ENCODE measurements at places on chromosomes 6 and 20.
A peak's percentile ranks its signal among the peaks of the same experiment; 100 is the strongest.

- DNase-seq, result no peak
Observed at GRCh38 chr6:116550796-116551195, 2.8 kb upstream of the CALHM4 start.

- DNase-seq, result no peak
Observed at GRCh38 chr6:4299476-4299875, 164.1 kb upstream of the ECI2 start.

GRCh38 chr6:31122791-31123706, 2.8 kb upstream of the CDSN start:
- peak; percentile 84 for DNase-seq

GRCh38 chr6:44951253-44951747, 376.8 kb upstream of the RUNX2 start:
- DNase-seq, result no peak

DNA sequence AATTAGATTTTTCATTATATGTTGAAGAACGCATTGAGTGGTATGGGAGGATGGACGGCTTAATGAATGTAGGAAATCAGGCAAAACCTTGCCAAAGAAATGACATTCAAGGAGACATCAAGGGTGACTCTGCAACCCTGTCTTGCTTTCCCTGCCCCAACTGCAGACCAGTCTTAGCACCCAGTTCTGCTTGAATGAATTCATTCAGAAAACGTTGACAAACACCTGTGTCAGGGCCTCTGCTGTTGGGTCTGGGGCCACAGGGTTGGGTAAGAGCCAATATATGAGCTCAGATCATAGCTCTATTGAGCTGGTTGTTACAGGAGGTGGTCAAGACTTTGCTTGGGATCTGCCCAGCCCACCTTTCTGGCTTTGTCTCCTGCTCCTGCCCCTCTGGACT, 7.7 kb upstream of the ASXL1 start:
- no peak for DNase-seq

- no peak for DNase-seq
Observed at GRCh38 chr6:80446454-80447045, 340.1 kb downstream of the BCKDHB start.

DNA sequence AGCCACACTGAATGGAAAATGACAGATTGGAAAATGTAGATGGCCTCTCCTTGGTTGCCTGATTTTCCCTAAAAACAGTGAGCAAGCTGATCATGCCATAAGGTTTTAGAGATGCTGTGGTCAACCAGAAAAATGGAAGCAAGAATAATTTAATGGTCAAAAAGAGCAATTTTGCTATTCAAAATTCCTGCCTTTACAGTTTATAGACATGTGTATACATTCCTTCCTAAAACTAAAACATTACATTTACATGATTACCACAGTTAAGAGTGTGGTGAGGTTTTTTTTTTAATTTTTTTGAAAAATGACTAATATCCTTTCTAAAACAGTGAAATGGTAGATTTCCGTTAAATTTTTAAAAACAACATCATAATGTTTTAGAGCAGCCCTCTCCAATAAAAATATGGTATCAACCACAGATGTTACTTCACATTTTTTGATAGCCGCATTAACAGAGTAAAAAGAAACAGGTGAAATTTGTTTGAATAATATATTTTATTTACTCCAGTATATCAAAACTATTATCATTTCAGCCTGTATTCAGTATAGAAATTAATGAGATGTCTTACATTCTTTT, 407.0 kb upstream of the SOX4 start:
- DNase-seq, result no peak

DNA sequence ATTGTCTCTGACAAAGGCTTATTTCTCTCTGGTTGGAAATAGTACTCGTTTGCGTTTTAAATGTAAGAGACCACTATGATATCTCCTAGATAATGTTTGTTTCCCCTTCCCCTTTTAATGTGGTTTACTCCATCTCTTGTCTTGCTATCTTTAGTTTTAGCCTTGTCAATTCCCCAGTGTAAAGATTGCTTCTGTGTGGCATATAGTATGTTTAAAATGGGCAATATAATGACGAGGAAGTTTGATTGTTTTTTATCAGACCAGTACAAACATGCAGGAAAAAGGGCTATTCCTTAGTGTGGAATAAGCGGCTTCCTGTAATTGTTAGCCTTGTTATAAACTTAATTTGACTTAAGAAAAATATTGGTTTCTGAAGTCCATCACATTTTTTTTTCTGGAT, 3.1 kb downstream of the QKI start:
- no peak for DNase-seq

DNA sequence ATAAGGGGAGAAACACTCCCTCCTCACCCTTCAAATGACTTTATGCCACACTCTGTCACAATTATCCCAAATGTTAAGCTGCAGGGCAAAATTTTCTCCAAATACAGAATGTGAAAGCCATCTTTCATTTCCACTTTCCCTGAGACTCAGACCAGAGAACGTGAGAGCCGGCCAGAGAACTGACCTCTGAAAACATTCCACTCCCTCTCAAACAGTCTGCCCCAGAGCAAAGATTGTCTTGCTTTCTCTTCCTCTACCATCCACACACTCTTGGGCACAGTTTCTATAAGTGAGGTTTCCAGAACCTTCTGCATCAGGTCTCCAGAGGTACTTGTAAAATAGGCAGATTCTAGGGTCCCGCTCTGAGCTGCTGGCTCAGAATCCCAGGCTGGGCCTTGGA, 278.1 kb downstream of the FRK start:
- no peak for DNase-seq

DNA sequence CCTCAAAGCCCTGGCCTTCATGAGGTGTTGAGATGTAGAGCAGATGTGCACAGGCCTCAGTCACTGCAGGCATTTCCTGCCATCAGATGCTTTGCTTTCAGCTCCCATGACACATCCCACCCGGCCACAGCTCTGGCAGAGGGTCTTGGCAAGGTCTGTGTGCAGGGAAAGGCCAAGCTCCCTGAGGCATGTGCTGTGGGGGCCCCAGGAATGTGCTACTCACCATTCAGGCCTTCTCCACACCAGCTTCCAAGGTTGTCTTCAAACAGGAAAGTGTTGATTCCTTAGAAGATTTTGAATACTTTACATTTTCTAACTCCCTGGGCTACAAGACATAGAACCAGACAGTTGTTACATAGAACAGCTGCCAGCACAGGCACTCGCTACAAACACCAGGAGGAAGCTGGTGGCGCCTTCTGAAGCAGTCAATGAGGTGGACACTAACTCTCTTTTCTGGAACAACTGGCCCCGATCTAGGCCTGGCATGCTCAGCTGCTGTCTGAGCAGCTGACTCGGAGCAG, 27.8 kb downstream of the CASS4 start:
- DNase-seq, result peak; percentile 80

DNA sequence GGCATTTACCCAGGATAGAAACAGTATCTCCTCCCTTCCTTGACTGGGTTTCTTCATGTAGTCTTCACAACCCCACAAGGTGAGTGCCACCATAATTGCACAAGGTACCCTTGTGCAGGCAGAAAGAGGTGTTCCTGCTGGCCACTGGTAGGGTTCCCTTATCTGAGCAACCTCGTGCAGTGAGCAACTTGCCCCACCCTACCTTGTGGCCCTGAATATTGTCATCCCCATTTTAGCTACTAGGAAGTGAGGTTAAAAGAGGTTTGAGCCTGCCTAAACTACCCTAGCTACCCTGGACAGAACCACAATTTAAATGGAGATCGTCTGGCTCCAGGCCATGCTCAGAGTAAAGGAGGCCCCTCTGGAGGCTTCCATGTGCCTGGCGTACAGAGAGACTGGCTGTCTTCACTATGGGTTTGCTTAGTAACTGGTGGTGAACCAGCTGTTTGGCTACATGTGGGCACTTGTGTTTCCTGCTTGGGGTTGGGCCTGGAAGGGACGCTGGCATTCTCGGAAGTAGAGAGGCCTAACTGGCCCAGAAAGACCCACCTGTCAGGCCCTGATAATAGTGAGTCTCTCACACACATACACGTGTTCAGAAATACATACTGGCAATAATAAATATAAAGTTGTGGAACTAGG, 148.8 kb downstream of the LRFN2 start:
- DNase-seq, result no peak

DNA sequence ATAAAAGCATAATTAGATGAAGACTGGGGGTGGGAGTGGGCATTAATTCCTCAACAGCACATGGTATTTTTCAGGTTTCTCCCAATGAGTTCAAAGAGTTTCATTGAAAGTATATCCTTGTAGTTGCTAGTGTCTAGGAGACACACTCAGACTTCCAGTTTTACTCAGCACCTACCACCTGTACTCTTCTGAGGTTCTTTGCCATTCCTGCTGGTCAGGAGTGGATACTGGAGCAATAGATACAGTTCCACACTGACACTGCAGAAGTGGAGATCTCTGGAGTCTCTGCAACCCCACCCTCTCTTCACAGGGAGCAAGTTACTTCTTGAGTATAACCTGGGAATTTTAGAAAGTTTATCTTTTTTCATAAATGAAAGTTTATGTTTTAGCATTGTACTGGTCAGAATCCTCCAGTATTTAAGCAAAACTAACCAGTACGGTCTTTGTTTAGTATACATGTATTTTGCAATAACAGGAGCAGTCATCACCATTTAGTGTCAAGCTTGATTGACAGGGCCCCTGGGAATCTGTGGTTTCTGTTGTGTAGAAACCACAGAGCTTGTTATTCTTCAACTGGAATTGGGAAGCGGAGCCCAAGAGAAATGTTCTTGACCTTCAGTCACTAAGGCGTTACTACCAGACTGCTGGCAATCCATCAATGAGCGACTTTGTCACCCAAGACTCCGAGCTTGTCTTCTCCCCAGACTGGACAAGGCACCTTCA, 148.1 kb downstream of the ZDHHC14 start:
- DNase-seq, result no peak

GRCh38 chr6:145850671-145851070, 36.1 kb upstream of the FBXO30 start:
- no peak for DNase-seq

GRCh38 chr20:21089391-21089790, 16.8 kb downstream of the LINC00237 start:
- no peak for DNase-seq

DNA sequence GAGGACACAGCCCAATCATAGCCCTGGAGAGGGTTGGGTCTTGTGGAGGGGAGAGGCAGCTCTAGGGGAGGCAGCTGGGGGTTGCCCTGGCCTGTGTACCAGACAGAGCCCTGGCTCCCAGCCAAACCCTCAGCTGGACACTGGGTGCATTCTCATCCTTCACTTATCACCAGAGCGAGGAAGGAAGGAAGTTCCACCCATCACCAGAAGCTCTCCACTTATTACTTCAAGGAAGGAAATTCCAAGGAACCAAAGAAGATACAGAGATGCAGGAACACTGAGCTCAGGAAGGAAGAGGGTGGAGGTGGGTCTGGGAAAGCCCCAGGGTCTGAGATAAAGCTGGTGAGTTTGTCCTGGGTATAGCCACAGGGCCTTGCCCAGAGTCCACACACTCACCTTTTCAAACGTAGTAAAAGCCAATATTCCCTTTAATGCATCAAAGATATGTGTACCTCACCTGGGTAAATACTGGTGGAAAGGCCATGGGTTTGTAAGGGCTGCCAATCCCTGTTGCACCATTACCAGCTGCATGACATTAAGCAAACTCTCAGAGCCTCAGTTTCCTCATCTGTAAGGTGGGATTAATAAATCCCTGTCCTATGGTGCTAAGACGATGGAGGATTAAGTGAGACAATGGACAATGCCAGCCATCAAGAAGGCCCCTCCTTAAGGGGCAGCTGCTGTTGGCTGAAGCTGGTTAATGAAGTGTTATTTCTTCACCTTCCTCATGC, 109.7 kb upstream of the NAA20 start:
- DNase-seq, result no peak

- no peak for DNase-seq
Observed at GRCh38 chr20:513429-513828, 30.2 kb downstream of the CSNK2A1 start.

DNA sequence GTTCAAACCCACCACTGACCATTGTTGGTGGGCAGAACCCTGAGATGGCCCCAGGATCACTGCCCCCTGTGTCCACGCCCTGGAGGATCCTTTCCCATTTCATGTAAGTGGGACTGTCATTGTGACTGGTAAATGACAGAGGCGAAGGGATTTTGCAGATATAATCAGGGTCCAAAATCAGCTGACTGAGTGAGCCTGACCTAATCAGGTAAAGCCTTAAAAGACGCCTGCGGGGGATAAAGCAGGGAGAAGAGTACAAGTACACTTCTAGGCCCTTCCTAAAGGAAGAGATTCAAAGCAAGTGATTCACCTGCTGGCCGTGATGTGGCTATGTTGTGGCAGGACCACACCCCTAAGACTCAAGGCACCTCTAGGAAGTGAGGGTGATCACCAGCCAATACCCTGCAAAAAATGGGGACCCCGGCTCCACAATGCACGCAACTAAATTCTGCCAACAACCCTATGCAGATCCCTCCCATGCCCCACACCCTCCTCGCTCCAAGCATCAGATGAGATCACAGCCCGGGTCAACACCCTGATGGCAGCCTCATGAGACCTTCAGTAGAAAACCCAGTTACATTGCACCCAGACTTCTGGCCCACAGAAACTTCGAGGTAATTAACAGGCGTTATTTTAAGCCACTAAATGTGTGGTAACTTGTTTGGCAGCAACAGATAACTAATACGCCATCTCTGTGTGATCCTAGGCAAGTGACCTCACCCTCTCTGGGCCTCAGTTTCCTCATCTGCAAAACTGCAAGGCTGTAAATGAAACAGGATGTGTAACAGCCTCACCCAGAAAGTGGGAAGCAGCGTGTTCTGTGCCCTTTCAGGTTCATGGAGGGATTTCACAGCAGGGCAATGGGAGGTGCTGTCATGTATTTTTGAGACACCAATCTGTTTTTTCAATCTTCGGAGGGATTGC, 11.3 kb downstream of the PREX1 start:
- DNase-seq, result no peak

- DNase-seq, result no peak
Observed at GRCh38 chr20:1486566-1486965, 4.7 kb downstream of the SIRPB2 start.

GRCh38 chr6:112141707-112142106, 54.3 kb downstream of the FAM229B start:
- no peak for DNase-seq

- DNase-seq, result no peak
Observed at GRCh38 chr6:142395768-142396231, 94.0 kb downstream of the ADGRG6 start.

DNA sequence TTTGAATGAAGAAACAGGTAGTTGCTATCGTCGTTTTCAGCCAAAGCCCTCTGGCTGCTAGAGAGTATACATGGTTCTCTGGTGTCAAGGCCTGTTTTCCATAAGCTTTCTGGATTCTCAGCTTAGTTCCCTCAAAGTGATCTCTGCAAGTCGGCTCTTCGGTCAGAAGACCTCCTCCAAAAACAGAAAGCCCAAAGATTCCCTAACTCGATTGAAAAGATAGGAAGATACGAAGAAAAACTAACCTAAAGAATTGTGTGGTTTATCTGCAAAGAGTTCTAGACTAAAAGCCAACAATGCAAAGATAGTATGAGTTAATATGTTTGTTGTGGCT, 545 bp upstream of the ASCC3 start:
- DNase-seq, result no peak

DNA sequence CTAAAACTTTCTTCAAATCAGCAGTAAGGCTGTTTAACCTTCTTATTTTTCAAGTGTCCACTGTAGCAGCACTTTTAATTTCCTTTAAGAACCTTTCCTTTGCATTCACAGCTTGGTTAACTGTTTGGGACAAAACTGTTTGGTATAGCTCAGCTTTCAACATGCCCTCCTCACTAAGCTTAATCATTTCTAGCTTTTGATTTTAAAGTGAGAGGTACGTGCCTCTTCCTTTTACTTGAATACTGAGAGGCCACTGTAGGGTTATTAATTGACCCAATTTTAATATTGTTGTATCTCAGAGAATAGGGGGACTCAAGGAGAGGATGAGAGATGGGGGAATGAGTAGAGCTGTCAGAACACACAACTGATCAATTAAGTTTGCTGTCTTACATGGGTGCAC, 129.5 kb upstream of the MMS22L start:
- no peak for DNase-seq

GRCh38 chr6:68719761-68720160, 84.7 kb downstream of the ADGRB3 start:
- DNase-seq, result no peak
